ENCODE measurements at places on chromosomes 7 and 10.

GRCh38 chr7:147523056-147523455, 1067.5 kb upstream of the C7orf33 start:
- DNase-seq: no peak

DNA sequence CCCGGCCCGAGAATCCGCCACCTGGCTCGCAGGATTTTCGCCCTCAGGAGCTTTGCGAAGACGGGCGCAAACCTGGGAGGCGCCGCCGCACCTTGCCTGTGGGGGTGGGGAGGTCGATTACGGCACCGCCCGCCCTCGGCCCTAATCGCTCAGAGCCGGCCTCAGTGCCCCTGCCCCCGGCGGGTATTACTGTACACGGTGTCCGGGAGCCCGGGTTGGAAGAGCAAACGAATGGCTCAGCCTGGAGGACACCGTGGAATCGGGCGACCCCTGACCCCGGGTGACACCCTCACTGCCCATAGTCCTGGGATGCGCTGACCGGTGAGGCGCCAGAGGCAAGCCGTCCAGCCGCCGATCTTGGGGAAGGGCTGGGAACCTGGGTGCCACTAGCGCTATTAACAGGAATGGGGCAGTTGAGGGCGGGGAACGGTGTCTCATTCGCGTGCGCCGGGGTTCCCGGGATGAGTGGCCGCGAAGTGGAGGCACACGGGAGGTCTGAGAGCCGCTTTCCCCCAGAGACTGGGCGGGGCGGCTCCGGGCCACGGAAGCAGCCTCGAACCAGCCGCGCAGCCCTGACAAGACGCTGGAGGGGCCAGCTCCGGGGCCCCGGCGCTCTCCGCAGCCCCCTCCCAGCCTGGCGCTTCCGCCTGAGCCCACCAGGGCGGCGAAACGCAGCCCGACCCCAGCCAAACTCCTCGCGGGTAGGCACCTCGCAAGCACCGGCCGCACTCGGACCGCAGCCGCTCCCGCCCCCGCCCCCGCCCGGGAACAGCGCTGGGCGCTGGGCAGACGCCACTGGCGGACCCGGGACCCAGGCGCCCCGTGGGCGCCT, 167.5 kb downstream of the NRF1 start:
- no peak for DNase-seq

DNA sequence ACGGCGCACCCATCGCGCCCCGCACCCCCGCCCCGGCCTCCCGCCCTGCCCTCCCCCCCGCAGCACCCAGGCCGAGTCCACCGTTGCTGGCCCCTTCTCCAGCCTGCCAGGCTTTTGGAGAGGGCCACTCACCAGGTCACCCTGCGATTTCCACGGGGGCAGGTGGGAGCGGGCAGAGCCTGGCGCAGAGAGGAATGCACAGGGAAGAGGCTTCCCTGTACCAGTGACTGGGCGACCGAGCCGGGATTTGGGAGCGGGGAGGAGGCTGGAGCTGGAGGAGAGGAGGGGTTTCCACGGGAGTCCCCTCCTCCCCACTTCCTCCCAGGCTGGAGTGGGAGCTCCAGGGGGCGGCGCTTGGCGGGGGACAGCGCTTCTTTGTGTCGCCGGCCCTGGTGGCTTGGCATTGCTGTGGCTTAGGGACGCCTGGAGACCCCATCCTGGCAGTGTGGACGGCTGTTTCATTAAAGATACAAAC, 19.3 kb downstream of the TCAF1 start:
- no peak for DNase-seq

DNA sequence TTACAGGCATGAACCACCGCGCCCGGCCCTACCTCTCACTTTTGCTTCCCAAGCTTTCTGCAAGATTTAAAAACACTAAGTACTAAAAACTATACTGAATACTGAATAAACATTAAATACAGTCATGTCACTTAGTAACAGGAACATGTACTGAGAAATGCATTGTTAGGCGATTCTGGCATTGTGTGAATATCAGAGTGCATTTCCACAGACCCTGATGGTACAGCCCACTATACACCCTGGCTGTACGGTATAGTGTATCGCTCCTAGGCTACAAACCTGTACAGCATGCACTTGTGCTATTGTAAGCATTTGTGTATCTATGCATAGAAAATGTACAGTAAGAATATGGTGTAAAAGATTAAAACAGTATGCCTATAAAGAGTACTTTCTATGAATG, 29.1 kb downstream of the PDIA4 start:
- DNase-seq: no peak

GRCh38 chr7:7962851-7963250, 5.7 kb upstream of the GLCCI1 start:
- DNase-seq: no peak
